ENCODE measurements at places on chromosomes 12 and 14.

DNA sequence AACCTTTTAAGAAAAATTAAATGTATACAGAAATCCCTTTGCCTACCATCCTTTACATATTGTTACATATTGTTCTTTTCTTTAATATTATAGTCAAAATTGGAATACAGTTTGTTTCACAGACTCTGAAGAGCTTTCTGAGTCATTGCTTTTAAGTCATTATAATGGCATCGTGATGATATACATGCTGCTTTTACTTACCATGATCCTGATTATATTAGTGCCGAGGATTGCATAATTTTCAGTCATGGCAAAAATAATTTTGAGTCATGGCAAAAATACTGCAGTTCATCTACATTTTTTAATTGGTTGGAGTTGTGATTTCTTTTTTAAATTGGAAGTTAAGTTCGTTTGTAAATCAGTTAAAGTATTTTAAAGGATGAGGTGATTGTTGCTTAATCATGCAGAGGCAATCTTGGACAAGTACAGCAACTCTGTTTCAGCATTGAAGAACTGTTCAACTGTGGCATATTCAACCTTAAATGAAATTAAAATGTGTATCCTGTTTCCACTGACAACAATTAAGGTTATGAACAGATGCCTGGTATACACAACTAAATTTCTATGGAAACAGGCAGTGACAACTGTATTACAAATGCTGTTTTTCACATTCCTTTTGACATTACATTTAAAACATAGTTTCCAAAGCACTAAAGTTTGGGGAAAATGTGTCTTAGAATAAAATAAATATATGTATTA is 142.3 kb downstream of the PCNX1 start:
- DNase-seq = no peak

DNA sequence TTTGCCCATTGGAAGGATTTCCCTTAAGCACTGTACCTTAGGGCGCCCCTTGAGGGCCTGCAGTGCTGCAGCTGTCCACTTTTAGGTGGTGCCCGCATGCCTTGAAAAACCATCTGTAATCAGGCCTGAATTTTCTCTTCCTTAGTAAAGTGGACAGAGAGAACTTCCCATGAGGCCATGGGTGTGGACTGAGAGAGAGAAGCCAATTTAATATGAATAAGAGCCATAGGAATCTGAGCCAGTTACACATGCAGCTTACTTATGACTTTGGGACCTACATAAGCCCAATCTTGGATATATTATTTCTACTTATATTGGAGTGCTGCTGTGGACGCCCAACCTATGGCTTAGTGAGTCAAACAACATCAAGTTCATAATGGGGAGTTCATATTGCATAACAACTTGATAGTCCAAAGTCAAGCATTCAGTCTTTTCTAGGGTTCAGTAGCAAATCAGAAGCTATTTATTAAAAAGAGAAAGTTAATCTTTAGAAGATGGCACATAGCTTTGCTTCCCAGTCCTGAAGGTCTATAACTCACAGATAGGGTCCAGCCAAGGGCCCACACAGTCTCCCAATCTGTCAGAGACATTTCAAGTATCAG is 11.1 kb upstream of the ETV6 start:
- DNase-seq = no peak

DNA sequence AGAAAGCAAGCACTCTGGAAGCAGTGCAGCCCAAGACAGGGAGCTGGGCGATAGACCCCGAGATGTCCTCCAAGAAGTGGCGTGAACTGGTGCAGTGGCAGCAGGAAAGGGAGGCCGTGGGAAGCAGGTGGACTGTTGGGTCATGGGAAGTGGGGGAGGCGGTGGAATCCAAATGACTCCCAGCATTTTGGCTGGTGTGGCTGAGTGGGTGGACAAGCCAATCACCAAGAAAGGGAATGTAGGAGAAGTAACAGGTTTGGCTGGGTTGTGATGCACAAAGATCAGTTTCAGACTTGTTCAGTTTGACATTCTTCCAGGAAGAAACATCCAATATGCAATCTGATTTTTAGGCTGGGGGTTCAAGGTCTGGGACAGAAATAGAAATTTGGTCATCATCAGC is 46.0 kb upstream of the KTN1 start:
- DNase-seq = peak; percentile 88

DNA sequence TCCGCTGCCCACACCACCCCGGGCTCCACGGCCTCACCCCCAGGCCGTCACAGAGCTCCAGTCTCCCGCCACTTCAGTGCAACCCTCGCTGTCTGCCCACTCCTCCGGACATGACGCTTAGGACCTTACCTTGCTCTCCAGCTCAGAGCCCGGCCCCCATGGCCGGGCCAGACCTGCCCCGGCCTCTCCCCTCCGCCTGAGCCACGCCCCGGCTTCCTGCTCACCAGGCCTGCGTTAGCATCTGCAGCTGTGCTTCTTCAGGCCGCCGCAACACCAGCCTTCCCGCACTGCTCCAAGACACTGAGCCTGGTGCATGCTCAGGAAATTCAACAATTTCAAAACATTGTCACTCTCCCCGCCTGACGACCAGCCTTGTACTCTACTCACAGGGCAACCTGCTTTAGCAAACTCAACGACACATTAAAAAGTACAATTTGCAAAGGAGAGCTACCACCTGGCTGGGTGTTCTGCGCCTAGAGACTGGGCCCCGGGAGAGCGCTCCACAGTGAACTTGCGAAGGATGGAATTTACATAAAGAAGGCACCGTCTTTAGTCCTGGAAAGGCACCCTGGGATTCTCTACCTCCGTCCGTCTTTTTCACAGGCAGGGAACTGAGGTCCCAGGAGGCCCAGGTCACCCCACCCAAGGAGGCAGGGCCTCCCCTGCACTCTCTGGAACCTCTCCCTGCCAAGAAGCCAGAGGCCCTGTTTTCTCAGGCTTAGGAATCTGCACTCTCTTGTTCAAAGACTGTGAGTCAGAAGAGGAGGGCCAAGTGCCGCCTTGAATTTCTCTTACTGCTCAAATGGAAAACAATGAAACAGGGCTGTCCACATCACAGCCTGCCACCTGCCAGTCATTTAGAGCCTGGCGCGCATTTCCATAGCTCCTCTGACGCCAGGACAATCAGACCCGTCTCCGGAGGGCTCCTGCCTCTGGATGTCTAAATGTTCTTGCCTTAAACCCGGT is 51.3 kb downstream of the STX2 start:
- no peak for DNase-seq

DNA sequence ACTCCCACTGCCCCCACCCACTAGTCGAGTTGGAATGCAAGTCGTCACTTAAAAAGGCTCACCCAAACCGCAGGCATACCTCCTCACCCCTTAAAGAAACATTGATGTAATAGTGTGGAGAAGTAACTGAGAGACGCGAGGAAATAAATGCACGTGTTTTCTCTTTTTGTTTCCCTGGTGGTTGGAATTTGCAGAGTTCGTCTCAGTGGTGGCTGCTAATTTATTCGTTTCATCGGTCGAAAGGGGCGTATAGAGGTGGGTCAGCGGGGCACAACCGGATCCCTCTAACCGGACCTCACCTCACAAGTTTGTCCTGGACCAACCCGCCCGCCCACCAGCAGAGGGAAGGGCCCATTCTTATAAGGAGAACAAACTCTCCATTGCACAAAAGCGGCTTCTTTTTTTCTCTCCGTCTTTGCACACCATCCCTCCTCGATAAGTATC is 5.0 kb upstream of the NPAS3 start:
- peak; percentile 64 for DNase-seq

DNA sequence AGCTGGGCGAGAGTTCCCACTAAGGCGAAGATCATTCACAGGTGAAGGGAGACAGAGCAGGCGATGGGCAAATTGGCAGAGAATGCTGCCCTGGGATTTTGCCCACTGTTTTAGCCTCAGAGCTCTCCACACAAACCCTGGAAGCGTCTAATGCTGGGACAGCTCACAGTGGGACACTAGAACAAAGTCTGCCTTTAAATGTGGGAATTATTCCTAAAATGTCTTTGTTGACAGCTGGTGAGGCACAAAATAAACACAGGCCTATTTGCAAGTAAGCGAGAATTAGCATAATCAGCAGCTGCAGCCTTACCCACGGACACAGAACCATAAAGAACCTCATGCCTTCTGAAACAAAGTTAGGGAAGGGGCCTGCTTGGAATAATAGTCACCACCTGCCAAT is 824.5 kb downstream of the AACS start:
- no peak for DNase-seq

DNA sequence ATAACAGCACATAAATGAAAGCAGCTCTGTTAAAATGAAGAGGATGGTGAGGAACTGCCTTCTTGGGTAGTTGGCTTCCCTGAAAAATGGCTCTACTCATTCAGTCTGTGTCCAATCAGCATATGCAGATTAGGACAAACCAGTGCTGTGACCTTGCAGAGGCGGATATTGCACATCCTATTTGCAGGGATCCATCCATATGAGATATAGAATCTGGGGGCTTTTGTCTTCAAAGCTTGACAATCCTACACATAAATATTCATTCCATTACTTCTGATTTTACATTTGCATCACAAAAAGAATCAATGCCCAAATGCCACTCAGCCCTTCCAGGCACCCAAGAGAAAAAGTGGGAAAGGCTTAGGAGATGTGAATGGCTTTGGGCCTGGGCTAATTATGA is 383.7 kb downstream of the EMP1 start:
- DNase-seq = no peak

GRCh38 chr12:24363177-24363754 is 413.8 kb upstream of the SOX5 start:
- DNase-seq = no peak

GRCh38 chr14:65414961-65415589 is 2.5 kb downstream of the FUT8 start:
- DNase-seq = no peak

DNA sequence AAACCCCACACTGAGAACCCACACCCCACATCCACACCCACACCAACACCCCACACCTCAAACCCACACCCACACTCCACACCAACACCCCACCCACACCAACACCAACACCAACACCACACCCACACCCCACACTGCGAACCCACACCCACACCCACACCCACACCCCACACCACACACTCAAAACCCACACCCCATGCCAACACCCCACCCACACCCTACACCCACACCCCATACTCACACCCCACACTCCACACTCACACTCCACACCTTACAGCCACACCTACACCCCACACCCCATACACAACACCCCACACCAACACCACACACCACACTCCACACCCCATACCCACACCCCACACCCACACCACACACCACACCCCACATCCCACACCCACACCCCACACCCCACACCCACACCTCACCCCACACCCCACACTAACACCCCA is 38.0 kb downstream of the TMEM120B start:
- DNase-seq = no peak

DNA sequence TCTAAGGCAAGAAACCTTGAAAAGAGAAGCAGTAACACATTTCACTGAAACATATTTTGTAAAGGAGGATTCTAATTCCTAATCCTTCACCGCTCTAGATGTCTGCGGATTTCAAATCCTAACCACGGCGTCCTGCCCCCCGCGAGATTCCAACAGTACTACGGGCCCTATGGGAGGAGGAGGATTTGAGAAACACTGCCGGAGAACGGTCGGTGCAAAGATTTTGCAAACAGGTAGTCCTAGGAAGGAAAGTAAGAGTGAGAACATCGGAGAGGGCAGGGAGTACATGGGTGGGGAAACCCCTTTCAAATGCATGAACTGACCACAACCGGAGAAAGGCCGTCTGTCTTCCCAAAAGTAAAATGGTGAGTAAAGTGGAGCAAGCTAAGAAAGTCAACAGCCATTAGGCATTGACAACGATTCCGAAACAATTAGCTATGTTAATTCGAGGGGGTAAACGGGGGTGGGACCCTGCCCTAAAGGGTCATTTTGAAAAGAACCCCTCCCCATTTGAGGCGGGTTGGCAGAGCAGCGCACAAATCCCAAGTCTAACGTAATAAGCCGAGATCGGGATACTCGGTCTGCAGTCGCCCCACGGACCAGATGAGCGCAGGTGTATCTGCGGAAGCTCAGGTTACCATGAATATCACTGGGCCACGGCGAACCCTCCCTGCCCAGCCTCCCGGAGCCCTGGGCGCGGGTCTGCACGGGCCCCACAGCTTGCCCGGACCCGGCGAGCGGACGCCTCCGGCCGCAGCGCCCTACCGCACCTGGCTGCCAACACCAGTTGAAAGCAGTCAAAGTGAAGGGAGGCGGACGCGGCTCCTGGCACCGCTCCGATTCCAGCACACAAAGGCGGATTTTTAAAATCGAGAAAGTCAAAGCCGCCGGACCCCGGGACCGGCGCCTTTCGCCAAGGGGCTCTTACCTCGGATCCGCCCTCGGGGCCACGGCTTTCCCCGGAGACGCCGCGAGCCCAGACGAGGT is 662 bp downstream of the EPS8 start:
- peak; percentile 52 for DNase-seq

DNA sequence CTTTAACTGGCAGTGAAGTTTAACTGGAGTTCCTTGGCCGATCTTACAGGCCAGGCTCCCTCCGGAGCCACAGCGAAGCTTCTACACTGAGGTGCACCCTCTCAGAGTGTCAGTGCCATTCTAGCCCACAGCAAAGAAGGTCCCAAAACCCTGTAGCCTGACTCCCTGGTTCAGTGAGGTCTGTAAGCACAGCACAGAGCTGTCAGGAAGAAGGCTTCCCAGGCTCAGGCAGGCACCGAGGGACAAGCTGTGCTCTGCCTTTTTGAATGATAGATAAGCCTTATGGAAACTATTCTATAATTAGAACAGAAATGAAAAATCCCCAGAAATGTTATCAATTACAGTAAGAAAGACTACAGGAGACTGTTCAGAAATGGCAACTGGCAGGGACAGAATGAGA is 40.2 kb downstream of the MOK start:
- DNase-seq = no peak

DNA sequence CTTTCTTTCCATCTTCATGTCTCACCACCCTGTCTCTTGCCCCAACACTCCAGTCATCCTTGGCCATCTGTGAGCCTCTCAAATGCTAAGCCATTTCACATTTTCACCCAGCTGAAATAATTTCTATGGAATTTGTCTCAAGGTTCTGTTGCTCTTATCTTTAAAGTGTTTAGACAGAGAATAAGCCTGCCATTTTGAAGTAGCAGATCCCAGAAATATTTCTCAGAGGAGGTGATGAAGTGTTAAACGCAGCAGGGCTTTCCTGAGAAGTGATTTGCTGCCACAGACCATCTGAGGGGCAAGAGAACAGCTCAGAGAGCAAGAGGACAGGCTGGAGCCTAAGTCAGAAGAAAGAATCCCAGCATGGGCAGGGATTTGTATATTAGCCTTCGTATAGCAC is 71.6 kb upstream of the CLMN start:
- no peak for DNase-seq

DNA sequence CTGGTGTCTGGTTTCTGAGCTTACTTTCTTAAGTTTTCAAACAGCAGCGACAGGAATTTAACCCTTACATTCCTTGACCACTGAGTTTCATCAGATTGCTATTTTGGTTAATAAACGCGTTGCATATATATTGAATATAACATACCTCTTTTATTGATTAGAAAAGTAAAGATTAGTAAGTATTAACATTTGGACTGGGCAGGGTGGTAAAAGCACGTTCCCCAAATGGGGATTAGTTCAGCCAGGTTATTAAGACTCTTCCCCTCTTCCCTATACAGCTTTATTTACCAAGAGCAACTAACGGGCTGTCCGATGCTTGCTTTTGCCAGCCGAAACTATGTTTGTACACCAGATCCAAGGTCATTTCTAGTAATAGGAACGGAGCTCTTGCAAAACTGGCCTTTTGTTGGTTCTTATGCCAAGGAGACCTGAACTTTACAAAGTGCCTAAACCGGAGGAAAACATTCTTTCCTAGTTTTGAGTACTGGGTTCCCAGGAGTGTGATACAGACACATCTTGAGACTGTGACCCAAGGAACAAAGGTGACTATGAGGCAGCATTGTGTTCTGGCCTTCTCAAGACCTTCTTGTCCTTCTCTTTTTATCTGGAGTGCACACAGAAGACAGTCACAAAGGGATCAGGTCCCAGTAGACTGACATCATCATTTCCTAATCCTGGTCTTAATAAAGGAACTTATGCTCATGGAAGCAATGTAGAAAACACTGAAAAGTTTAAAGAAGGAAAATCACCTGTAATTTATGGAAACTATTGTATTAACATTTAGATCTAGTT is 2.6 kb downstream of the GLRX5 start:
- no peak for DNase-seq

All from T47D (cell line).